Right ventricle myocardium superior (tissue), 1 donor: ENCODE measurements at places on chromosomes 3 and 15.

DNA sequence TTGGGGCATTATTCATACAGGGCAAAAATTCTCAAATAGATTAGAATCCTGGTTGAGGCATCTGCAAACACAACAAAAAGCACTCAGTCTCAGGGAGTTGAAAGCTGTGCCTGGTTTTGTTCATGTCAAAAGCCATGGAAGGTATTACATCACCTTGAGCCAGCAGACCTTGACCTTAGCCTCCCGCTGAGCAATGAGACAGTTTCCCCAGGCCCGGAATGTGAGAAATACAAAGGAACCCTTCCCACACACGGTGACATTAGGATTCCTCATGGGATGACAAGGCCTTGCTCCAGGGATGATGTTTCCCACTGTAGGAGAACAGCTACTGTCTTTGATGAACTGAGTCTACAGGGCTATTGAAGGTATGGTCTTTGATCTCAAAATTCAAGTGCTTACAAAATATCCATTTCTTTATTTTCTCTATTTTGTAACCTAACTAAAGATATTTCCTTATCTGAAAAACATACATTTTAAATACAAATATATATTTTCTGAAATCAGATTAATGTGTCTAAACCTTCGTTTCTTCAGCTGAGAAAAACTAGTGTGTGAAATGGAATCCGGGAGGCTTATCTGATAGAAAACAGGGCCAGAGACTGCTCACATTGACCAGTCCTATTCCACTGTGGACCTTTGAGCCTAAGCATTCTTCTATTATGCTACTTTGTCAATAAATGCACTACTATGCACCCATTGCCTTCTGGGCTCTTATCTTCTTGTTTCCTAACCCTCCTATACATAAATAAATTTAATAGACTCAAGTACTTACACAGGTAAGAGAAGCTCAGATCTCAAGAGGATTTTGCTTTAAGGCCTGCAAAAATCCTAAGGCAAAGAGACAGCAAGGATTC lies 298.2 kb downstream of the KBTBD8 start:
- DNase-seq = no peak

DNA sequence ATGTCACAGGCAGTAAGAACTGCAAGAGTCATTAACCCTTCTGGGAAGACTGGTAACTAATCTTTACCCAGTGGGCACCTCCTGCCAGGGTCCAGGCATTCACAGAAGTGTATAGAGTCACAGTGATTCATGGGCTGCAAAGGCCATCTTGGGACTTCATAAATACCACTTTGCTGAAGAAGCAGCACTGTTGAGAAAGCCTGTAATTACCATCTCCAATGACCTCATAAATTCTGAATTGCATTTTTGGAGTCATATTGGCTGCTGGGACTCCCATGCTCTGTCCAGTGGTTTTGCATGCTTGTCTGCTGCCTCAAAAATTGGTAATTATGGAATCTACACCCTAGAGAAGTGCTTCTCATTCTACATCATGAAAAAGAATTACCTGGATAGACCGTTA lies 837.2 kb downstream of the NTRK3 start:
- DNase-seq = no peak

GRCh38 chr3:127237835-127238234 lies 44.9 kb downstream of the PRR23E start:
- no peak for DNase-seq

- DNase-seq = no peak
Observed at GRCh38 chr3:71495708-71496472, 87.6 kb downstream of the FOXP1 start.

GRCh38 chr3:169861871-169862270 lies 7.9 kb downstream of the LRRC31 start:
- no peak for DNase-seq

DNA sequence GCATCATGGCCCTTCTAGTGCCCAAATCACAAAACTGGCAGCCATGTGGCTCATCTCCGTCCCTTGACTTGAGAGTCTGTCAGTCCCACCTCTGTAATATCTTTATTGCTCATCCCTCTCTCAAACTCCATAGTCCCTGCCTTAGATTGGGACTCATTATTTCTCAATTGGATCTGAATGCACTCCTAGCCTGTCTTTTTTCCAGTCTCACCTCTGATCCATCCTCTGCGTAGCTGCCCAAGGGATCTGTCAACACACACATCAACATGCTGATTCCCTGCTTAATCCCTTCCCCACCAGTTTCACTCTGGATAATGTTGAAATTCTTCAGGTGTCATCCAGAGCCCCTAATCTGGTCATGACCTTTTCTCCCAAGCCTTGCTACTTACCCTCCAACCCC lies 39.3 kb downstream of the NMNAT3 start:
- DNase-seq = no peak

GRCh38 chr15:63146684-63147083 lies 10.6 kb downstream of the RPS27L start:
- DNase-seq = no peak

GRCh38 chr15:50790778-50791453 lies 25.4 kb upstream of the SPPL2A start:
- DNase-seq = no peak

GRCh38 chr3:32285891-32286290 lies 47.4 kb downstream of the CMTM8 start:
- no peak for DNase-seq

GRCh38 chr15:49675041-49675440 lies 54.2 kb downstream of the DTWD1 start:
- no peak for DNase-seq

GRCh38 chr3:29338377-29338776 lies 57.5 kb downstream of the RBMS3 start:
- no peak for DNase-seq

DNA sequence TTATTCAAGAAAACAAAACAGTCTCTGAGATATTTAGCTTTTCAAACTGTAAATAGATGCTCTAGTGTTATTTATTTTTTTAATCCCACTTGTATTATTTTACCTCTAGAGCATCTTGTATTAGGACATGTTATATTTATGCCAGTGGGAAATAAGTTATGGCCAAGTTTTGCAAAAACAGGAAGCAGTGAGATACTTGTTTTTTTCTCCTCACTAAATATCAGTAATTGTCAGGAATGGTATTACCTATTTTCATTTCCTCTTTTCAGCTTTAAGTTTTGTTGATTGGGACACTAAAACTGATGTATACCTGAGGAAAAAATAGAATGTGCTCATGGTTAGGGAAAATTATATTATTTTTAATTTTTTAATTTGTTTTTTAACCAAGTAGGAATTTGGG lies 8.6 kb upstream of the IL20RB start:
- DNase-seq = no peak

DNA sequence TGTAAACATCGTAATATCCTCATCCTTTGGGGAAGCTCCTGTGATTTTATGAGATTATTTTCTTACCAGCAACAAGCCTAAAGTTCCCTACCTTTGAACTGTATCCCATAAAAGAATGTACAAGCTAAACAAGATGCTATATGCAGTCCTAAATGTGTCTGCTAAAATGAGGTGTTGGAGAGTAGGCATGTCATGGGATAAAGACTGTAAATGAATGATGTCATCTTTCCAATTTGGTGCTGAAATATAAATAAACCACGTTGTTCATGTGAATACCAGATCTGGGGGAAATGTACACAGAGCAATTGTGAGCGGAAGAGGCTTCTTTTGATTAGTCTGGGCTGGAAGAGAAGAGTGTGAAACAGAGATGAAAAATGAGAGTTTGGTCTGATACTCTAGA lies 214.9 kb upstream of the WNT5A start:
- no peak for DNase-seq

DNA sequence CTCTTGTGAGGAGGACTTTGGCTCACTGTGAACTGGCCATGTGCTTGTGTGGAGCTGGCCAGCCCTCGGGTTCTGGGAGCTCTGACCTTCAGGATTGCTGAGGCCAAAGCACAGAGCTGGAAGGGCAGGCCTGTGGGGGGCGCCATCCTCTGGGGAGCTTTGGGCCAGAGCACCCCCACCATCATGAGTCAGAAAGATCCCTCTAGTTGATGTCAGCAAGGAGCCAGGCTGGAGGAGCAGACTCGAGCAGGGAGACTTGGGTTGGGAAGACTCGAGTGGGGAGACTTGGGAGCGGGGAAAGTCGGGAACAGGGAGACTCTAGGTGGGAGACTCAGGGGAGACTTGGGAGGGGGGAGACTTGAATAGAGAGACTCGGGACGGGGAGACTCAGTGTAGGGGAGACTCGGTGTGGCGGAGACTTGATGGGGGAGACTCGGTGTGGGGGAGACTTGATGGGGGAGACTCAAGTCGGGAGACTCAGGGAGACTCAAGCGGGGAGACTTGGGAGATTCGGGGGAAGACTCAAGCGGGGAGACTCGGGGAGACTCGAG lies 37.7 kb upstream of the PLXNA1 start:
- DNase-seq = no peak

GRCh38 chr3:170037463-170038433 lies at the start of gene GPR160:
GPR160 (plus strand) TSS chr3:170037995; CDS start chr3:170083973, 45,978 bp downstream.
- peak; percentile 88 for DNase-seq

DNA sequence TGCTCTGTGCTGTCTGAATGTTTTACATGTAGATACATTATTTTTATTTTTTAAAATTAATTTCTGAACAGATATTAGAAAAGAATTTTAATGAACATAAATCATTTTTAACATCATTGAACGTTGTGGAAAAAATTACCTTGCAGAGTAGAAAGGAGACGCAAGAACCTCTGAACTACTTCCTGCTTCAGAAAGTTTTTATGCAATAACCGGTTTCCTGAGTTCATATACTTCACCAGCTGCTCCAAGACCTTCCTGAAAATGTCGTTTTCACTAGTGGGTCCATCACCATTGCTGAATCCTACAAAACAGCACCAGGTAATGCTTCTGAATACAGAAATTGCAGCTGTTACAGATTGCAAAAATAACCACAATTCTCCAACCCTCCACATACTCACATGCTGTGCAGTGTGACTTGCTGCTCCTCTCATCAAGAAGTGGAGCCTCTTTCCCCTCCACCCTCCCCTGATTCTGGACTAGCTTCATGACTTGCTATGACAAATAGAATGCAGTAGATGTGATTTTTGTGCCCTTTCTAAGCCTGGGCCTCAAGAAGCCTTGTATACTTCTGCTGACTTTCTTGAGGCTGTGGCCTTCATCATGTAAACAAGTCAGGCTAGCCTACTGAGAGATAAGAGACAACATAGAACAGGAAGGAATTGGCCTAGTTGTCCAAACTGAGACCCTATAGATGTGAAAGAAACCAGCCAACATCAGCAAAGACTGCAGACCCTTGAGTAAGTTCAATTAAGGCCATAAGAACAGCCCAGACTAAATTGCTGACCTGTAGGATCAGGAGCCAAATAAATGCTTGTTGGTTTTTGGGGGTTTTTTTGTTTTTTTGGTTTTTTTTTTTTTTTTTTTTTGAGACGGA lies 80.4 kb downstream of the TRANK1 start:
- DNase-seq = no peak

GRCh38 chr3:112531358-112531781 lies 30.4 kb downstream of the ATG3 start:
- DNase-seq = no peak

DNA sequence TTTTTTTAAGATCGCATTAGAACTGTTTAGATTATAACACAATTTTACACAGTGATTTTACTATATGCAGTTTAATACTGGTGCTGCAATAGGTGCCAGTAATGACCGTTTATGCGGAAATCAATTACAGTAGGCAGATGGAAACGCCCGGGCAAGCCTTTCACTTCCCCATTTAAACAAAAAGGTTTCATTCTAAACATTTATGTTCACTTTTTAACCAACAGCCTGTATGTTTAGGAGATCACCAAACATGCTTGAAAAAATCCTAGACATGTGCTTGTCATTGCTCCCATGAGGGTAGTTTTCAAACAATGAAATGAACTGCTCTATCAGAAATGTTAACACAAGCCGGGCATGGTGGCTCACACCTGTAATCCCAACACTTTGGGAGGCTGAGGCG lies 2.7 kb downstream of the BNIP2 start:
- DNase-seq = peak; percentile 49
